AML-193 (cell line): ENCODE measurements at places on chromosomes 16 and 17.

DNA sequence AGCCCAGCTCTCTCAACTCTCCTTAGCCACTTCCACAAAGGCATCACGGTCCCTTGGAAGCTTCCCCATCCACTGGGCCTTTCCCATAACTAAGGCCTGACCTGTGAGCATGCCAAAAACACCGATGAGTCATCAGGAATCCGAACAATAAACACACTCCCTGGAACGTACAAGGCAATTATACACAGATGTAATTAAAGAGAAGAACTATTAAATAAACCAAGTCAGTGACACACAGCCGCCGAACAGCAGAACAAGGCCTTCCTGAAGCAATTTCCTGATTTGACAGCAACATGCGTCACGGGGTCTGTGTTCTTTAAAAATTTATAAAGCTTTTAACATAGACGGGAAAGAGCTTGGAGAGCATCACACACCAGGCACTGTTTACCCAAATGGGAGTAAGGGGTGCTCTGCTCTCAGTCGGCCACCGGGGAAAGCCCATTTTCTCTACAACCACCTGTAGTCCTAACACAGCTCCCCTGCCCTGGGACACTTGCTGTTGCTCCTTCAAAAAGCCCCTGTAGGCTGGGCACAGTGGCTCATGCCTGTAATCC, 29.4 kb downstream of the COG7 start:
- DNase-seq = no peak

DNA sequence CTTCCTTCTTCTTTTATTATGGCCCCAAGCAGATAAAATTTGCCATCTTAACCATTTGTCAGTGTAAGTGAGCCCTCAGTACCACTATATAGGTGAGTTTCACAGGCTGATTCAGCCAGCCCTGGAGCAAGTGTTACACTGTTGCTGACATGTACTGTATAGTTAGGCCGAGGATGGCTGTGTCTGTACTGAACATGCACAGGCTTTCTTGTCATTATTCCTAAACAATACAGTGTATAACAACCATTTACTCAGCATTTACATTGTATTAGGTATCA, 53.7 kb downstream of the AMFR start:
- no peak for DNase-seq

GRCh38 chr17:81386646-81387099, 8.6 kb upstream of the BAHCC1 start:
- DNase-seq = no peak

- DNase-seq = no peak
Measured at GRCh38 chr16:23486480-23486879, 23.8 kb downstream of the GGA2 start.

DNA sequence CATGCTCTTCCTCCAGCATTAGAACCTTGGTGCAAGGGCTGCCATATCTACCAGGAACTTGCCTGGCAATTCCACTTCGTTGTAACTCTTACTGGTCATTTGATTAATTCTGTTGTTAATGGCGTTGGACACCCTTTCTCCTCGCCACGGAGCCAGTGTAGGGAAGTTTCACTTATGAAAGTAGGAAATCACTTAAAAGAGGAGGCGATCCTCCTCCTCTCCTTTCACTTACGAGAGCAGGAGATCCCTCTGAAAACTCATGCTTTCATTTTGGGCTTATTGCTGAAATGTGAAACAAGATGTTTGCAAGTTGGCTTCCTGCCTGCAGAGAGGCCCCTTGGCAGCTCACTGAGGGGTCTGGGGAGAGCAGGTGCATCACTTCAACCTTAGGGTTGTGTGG, 226.0 kb downstream of the SNX29 start:
- no peak for DNase-seq

DNA sequence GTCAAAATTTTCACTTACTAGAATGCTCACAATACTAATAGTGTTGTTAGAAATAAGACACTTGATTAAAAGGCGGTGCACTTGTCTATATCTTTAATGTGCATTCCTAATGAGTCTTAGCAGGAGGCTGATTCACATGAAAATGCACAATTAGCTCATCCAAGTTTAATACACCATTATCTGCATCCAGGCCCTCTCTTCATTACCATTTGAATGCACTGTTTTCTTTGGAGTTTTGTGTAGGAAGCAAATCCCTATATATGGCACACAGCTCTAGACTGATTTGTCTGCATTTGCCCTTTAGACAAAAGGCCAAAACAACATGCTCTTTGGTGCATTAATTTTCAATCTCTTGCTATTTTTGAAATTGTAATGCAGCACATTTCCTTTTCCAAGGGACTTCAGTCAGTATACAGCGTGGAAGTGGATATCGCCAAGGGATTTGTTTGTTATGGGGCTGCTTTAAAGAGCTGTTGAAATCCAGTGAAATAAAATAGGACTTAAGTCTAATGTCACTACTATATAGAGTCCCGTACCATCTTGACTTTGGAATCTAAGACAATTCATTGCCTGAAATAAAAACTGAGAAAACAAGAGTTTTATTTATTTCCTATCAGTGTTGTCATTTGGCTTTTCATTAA, 257.6 kb upstream of the CPHXL start:
- DNase-seq = no peak

- no peak for DNase-seq
Measured at GRCh38 chr17:61996916-61997605, 68.0 kb downstream of the MED13 start.

DNA sequence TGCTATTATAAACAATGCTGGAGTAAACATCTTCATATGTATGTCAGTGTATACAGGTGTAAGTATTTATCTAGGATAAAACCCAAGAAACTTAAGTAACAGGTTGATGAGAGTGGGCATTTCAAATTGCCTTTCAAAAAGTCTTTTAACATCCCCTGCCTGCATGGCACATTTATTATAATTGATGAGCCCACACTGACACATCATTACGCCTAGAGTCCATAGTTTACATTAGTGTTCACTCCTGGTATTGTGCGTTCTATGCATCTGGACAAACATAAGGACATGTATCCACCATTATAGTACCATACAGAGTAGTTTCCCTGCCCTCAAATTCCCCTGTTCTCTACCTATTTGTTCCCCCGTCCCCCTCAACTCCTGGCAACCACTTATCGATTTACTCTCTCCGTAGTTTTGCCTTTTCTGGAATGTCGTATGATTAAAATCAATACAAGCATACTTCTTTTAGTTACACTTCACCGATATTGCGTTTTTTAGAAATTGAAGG, 53.7 kb downstream of the NACA2 start:
- DNase-seq = no peak

DNA sequence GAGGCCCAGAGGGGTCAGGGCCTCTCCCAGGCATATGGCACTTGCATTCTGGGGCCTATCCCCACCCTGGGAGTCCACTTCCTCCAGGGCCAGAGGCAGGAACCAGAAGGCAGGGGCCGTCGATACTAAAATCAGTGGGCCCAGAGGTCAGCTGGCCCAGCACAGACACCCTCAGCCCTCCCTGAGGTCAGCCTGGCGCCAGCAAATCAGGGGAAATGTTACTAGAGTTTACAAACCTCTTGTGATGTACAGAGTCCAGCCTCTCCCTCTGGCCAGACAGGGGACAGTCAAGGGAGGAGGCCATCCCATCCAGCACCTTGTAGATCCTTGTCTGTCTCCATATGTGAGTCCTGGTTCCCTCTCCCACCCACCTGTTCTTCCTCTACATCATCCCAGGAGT, 10.8 kb downstream of the CDH5 start:
- DNase-seq = no peak

DNA sequence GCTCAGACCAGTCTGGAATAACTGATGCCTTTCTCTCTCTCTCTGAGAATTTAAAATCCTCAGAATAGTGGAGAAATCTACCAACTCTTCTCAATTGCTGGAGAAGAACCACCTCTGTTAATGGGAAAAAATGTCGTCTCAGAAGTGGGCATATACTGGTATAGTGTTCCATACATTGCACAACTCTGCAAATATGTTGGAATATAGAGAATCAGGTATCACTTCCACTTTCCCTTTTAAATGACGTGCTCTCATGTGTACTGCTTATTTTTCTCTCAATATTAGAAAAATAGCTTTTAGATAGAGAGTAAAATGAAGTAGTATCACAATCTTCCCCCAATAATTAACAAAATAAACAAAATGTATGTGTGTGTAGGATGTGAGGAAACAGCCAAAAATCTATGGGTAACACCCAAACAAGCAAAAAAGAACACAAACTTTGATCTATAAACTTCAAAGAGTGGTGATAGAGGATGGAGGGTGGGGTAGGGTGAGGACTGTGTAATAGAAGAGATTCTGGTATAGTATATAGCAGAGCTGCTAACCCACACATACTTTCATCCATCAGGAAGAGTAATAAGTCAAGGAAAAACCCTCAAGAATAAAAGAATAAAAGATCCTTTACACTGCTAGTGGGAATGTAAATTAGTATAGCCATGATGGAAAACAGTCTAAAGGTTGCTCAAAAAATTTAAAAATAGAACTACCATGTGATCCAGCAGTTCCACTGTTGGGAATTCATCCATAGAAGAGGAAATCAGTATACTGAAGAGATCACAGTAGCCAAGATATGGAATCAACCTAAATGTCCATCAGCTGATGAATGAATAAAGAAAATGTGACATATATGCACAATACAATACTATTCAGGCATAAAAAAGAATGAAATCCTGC, 46.9 kb downstream of the NFATC3 start:
- no peak for DNase-seq

DNA sequence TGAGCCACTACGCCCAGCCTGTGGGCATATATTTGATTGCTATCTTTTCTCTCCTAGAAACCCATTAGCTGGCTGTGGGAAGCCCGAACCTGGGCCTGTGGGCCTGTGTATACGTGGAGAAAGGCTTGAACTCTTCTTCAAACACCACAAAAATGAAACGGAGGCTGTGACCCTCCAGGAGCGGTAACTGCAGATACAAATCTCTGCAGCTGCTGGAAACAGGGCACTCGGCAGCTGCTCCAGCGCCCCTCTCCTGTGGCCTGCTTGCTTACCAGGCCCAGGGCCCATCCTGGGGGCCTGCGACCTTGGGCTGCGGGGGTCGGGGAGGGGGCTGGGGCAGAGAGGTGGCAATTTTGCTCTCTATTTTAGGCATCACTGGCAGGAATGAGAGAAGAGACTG, 28.0 kb upstream of the MTSS2 start:
- DNase-seq = no peak

DNA sequence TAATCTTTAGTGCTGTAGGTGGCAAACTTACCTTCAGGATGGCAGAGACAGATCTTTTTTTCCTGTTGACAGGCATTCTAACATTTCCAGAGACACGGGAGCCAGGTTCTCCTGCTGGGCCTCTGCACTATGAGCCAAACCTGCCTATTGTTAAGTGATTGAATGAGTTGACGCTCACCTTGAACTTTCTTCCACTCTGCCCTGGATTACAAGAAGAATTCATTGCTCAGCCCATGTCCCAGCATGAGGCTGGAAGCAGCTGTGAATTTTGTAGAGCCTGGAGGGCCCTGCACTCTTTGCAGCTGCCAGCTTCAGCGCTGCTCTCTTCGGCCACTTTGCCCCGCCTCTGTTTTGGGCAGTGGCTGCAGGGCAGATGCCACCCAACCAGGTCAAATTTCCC, 9.4 kb upstream of the SLC7A5 start:
- no peak for DNase-seq

DNA sequence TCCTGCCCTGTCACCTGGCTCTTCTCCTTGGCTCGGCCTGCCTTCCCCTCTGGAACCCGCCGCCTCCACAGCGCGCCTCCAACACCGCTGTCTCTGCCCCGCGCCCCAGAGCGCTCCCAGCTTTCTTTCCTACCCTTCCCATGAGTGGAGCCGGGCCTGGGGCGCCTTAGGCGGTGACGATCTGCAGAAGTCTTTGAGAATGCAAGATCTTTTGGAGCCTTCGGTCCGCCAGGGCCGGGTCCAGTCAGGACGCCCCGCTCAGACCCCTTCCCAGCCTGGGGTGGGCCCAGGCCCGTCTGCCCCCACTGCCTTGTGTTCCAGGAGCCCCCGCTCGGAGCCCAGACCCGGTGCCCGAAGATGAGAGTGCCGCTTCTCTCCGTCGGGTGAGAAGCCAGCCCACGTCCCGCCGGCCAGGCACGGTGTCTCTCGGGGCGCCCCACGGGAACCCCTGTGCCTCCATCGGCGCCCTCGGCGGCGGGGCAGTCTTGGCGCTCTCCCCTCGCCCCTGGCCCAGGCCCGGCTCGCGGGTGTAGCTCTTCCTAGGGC, 40.0 kb downstream of the MRM1 start:
- DNase-seq = no peak

GRCh38 chr17:20995164-20995872, 47.5 kb downstream of the USP22 start:
- DNase-seq = no peak

DNA sequence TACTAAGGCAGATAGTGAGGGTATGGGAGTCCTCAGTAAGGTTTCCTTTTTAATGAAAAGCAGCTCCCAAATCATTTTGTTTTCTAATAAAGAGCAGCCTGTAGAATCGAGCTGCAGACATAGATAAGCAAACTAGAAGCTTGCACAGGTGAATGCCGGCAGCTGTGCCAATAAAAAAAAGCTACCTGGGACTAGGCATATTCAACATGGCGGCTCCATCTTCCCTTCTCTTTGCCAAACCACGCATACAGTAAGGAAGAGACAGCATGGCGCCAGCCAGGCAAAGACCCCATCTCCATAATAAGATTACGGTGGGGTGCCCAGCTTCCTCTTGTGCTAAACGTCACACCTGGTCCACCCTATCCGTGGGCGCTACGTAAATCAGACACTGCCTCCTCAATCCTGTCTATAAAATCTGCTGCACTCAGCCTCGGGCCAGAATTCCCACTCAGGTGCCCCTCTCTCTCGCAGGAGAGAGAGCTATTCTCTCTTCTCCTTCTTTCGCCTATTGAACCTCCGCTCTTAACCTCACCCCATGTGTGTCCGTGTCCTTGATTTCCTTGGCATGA, 92.7 kb upstream of the FA2H start:
- no peak for DNase-seq

DNA sequence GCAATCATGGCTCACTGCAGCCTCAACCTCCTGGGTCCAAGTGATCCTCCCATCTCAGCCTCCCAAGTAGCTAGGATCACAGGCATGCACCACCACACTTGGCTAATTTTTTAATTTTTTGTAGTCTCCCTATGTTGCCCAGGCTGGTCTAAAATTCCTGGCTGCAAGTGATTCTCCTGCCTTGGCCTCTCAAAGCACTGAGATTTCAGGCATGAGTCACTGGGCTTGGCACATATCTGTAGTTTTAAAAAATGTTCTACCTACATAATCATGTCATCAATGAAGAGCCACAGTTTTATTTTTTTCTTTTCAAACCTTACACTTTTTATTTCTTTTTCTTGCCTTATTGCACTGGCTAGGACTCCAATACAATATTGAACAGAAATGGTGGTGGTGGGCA, 33.1 kb upstream of the COL1A1 start:
- no peak for DNase-seq

GRCh38 chr16:28326881-28327610, 34.7 kb downstream of the SBK1 start:
- DNase-seq = peak; percentile 49

DNA sequence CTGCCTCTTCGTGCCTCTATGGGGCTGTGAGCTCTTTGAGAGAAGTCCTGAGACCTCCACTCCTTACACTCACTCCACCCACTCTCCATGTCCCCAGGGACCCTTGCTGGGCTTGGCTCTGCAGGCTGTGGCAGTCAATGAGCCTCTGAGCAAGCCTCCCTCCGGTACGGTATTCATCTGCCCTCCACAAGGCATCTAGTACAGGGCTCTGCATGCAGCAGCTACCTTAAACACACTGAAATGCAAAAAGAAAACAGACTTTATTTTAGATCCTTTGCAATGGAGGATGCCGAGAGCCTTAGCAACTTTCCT, 38.9 kb upstream of the SMPD3 start:
- no peak for DNase-seq

- no peak for DNase-seq
Measured at GRCh38 chr17:79374087-79374689, 236.7 kb downstream of the RBFOX3 start.
